Mononuclear cell (primary cell): ENCODE measurements at places on chromosomes 4 and X. TPM values are rescaled to one million over a fixed set of nuclear protein-coding genes. Genes with fewer than 3 reads are reported as not detected.

Gene NKX6-1
- total RNA-seq, result not detected

Gene CYLC1
- total RNA-seq, result not detected

Gene FAM47B
- total RNA-seq, result not detected

Gene ESX1
- not detected for total RNA-seq

Gene CCNA2
- 0.73 TPM for total RNA-seq

Gene SATL1
- not detected for total RNA-seq

Gene KLB
- under 0.01 TPM for total RNA-seq

Gene VCX3B
- not detected for total RNA-seq

Gene TACR3
- total RNA-seq, result not detected

Gene PFKFB1
- 0.42 TPM for total RNA-seq

Gene TKTL2
- total RNA-seq, result 0.42 TPM
